Esophagus squamous epithelium (tissue), 5 donors: ENCODE measurements at places on chromosomes 3 and 15.

DNA sequence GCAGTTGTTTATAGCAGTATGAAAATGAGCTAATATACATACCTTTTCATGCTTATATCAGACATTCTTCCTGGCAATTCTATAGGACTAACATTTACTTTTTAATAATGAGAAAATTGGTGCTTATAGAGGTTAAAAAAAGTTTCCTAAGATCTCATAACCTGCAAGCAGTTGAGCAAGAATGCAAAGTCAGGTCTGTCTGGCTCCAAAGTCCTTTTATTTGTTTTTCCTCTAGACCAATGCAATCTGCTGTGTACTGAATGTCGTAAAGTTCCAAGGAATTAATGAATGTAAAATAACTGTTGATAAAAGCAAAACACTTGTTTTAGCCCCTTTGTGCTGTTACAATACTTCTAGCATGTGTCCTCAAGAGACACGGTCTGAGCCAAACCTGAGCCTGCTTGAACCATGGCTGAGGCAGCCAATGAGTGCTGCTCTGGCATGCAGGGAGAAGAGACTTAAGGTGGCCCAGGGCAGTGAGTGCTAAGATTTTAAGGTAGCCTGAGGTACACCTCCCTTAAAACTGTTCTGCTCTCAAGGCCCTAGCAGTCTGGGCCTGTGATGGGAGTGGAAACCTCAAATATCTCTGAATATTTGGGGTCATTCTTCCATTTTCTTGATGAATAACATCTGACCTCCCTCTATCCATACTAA lies 555.1 kb upstream of the NAALADL2 start:
- DNase-seq, result no peak

DNA sequence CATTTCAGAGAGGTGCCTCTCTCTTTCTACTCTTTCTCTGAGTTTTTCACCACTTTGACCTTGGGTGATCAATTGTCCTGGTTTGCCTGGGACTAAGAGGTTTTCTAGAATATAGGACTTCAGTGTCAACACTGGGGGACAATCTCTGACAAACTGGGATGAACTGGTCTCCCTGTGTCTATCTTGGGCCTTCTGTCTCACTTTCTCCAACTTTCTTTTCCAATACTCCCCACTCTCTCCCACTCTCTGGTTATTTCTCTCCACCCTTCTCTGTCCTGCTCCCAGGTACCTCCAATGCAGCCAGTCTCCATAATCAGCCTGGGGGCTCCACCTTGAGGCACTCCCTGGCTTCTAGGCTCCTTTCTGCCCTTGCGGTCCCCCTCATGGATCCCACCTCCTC lies 4.7 kb upstream of the ITGA11 start:
- DNase-seq, result no peak

DNA sequence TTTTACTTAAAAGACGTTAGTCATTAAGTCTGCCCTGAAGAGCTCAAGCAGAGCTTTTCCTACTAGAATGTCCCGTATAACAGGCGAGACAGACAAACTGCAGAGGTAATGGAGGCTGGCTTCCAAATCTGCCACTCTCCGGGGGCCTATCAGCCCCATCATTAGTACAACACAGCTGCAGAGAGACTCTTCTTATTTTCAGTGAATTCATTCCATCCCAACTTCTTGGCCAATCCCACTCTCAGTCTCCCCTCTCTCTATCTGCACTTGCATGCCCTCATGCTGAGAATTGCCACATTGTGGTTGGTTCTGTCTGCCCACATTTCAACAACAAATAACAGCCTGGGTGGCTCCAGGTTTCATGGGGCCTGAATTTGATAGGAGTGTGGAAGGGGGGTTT lies 412.7 kb downstream of the ERC2 start:
- DNase-seq, result no peak

- DNase-seq, result no peak
Measured at GRCh38 chr3:139466360-139466759, 10.0 kb downstream of the RBP2 start.

- DNase-seq, result no peak
Measured at GRCh38 chr3:16132190-16132589, 42.3 kb upstream of the GALNT15 start.

- no peak for DNase-seq
Measured at GRCh38 chr15:100373120-100373896, 31.5 kb upstream of the ADAMTS17 start.

- DNase-seq, result no peak
Measured at GRCh38 chr3:133831966-133832801, 26.6 kb downstream of the SRPRB start.

- DNase-seq, result no peak
Measured at GRCh38 chr3:186219211-186219638, 110.3 kb upstream of the ETV5 start.

DNA sequence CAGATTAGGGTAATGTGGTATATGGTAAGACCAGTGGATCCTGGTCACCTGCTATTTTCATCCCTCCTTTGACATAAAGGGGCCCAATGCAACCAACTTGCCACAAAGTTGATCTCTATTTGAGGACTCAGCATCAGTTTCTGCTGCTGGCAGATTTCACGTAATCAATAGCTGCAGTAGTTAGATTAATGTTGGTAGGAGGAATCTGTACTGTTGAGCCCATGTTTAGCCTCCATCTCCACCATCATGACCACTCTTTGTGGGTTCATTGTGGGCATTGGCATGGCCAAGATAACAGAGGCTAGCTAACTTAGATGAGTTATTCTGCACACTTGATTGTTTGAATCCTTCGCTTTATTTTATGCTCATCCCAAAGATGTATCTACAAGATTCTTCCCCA lies 29.9 kb downstream of the CGGBP1 start:
- DNase-seq, result no peak

DNA sequence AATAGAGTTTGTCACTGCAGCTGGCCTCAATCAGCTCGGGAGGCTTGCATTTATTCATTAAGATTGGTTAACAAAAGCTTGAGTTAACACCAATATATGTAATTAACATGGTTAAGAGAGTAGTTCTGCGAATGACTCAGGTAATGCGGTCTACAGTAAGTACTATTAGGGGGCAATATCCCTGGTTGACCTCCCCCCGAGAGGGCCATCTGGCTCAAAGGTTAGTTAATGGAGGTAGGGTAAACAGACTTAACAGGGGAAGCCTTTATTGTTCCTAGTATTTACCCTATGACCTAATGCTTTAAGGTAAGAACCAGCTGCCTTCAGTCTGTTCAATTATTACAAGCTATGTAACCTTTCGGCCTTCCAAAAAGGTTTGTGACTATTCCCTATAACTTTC lies 403.3 kb upstream of the SGO1 start:
- DNase-seq, result no peak

DNA sequence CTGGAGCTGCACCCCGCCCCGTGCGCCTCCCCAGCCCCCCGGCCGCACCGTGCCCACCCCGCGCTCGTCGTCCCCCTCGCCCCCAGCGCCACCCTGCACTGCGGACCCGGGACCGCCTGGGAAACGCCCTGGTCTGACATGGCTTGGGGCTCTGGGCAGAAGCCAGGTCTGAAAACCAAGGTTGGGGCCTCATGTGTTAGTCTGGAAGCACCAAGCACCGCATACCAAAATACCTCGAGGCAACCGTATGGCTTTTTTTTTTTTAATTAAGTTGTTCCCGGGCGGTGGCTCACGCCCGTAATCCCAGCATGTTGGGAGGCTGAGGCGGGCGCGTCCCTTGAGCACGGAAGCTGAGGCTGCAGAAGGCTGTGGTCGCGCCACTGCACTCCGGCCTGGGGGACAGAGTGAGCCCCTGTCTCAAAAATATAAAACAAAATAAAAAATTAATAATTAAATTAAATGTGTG lies 91.5 kb upstream of the CHD2 start:
- DNase-seq, result no peak

DNA sequence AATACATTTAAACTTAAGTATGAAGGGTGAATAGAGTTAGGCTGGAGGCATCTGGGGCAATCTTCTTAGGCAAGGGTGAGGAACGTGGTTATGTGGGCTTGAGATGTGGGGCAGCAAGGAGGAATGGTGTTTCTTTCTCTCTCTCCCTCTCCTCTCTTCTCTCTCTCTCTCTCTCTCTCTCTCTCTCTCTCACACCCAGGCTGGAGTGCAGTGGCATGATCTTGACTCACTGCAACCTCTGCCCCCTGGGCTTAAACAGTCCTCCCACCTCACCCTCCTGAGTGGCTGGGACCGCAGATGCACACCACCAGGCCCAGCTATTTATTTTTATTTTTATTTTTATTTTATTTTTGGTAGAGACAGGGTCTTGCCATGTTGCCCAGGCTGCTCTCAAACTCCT lies 4.0 kb upstream of the MGA start:
- no peak for DNase-seq

GRCh38 chr3:53168175-53168923 lies 7.3 kb downstream of the PRKCD start:
- no peak for DNase-seq

GRCh38 chr3:16533928-16534574 lies 20.6 kb upstream of the RFTN1 start:
- no peak for DNase-seq

GRCh38 chr3:88343264-88343663 lies 193.5 kb downstream of the C3orf38 start:
- no peak for DNase-seq

- DNase-seq, result no peak
Measured at GRCh38 chr3:134796281-134797056, 1.4 kb downstream of the EPHB1 start.

- DNase-seq, result no peak
Measured at GRCh38 chr3:124246376-124246775, 254.5 kb upstream of the ROPN1 start.

- no peak for DNase-seq
Measured at GRCh38 chr15:51380999-51381806, 39.7 kb downstream of the GLDN start.

GRCh38 chr3:183540501-183541234 lies 14.8 kb downstream of the KLHL6 start:
- DNase-seq, result no peak

DNA sequence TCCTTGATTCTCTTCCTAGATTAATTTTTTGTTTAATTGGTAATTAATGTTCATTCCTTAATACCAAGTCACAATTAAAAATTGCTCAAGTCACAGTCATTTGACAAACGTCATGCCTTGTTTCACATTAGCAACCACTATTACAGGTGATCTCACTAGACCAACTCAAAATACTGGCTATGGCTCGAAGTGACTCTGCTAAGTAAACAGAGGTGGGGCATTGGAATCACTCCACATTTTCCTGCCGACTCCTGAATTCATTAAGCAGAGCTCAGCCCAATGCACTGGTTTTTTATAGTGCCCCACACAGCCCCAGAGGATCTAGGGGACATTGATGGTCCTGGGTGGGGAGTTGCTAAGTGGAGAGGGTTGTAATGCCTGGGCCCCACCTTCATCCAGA lies 201.2 kb upstream of the NSMCE3 start:
- DNase-seq, result no peak

- DNase-seq, result no peak
Measured at GRCh38 chr15:40511093-40511471, 40.3 kb downstream of the CHST14 start.

GRCh38 chr3:183396662-183397391 lies 31.6 kb downstream of the MCF2L2 start:
- DNase-seq, result no peak

DNA sequence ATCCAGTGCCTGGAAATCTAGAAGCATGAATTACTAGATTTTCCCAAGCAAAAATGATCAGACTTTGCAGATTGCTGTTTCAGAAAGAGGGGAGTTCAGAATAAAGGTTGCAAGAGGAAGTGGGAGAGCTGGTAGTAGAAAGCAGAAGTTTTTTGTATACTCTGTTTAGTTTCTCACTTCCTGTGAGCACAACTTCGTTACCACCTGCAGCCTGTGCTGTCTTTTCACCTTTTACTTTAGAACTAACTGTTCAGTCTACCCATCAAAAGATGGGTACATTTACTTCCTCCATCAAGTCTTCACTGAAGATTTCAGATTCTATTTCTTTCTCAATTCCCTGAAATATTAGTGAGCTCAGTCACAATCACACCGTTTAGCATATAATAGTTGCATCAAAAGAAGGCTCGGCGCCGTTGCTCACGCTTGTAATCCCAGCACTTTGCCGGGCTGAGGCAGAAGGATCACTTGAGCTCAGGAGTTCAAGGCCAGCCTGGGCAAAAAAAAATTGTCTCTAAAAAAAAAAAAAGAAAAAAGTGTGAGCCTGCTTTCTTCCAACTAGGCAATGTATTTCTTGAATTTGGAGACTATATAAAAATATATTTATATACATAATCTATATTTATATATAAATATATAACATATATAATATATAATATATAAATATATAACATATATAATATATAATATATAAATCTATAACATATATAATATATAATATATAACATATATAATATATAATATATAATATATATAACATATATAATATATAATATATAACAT lies 1.8 kb upstream of the CEP97 start:
- no peak for DNase-seq

DNA sequence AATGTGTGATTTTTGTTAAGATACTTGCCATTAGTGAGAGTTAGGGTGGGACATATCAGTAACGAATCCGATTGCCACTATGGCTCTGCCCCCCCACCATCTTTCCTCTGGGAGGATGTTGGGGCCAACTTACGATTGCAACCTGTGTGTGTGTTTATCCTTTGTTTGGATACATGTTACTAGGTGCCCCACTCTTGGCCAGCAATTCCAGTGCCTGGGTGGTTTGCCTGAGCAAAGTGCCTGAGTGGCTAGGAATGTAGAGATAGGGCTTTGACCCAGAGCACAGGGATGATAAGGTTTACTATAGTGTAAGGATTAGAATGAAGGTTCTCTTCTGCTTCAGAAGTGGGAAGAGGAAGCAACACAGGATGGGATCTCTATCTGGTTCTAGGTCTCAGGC lies 231.8 kb downstream of the TP63 start:
- DNase-seq, result no peak

DNA sequence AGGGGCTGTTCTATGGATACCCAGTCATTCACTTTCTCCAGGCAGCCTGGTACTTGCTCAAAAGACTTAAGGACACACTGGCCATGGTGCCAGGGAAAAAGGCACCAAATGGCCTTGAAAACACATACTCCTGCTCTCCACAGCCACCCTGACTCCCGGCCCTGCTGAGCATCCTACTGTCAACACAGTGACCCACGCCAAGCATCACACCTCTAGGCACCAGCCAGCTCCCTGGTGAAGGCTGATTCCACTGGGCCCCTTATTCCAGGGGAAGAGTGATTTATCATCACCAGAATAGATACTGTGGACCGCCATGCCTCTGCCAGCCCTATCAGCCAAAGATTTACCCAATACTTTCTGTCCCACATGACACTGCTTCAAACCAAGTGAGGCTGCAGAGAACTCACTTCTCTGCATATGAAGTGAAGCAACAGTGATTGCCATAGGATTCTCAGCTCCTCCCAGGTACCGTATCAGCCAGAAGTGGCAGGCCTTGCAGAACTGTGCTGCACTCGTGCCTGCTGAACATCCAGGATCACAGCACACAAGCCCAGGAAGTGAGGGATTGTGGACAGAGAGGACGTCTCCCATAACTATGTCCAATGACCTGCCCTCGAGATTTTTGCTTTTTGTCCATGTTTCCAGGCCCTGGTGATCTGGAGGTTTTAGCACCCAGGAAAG lies 63.7 kb downstream of the WHAMM start:
- no peak for DNase-seq

DNA sequence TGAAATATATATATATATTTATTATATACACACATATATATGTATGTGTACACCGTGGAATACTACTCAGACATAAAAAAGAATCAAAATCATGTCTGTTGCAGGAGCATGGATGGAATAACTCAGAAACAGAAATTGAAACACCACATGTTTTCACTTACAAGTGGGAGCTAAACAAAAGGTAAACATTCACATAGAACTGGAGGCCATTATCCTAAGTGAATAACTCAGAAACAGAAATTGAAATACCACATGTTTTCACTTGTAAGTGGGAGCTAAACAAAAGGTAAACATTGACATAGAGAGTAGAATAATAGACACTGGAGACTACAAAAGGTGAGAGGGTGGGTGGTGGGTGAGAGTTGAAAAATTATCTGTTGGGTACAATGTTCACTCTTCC lies 171.5 kb upstream of the GOLIM4 start:
- no peak for DNase-seq
